Stimulated activated CD4-positive, alpha-beta T cell treated with anti-CD3 and anti-CD28 coated beads, Interleukin-2, amount 100 ng/mL, for 24 hours (primary cell): ENCODE measurements at places on chromosomes 5 and 9.

DNA sequence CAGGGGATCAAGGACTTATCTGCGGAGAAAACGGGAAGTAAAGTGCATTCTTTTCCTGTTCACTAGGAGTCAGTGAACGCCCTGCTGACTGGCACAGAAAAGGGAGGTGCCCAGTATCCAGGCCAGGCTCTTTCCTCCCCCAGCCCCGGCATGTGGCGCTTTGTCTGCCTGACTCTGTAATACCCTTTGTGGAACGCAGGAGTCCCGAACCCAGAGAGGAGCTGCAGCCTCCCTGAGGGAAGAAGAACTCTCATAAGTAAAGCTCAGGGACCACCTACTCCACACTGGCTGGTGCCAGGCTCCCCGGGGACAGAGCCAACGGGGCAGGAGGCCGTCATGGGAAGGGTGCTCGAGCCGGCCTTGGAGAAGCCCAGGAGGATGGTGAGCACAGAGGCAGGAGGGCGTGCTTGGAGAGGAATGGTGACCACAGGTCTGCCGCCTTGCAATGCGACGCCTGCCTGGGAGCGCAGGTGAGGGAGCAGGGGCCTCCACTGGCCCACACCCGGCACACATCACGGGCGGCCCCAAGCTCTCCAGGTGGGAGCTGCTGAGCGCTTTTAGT is 31.5 kb downstream of the VAV2 start:
- DNase-seq: no peak

DNA sequence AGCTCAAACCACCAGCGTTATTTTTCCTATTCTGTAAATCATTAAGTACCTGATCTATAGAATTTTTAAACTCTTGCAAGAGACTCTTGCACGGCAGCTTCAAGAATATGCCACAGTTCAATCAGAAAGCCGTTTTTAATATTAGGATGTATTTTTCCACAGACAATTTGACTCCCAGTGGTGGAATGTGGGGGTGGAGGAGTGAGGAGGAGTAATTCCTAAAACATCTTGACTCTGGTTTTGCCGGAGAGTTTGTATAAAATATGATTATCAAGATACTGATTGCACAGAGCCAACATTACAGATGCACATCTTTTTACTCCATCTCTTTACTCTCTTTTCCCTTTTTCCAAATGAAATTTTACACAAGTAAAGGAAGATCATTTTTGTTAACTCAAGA is 288.3 kb downstream of the ENC1 start:
- DNase-seq: no peak

GRCh38 chr5:173790836-173791546 is 97.2 kb upstream of the CPEB4 start:
- no peak for DNase-seq

GRCh38 chr5:14374100-14374499 is 207.5 kb upstream of the OTULINL start:
- no peak for DNase-seq

DNA sequence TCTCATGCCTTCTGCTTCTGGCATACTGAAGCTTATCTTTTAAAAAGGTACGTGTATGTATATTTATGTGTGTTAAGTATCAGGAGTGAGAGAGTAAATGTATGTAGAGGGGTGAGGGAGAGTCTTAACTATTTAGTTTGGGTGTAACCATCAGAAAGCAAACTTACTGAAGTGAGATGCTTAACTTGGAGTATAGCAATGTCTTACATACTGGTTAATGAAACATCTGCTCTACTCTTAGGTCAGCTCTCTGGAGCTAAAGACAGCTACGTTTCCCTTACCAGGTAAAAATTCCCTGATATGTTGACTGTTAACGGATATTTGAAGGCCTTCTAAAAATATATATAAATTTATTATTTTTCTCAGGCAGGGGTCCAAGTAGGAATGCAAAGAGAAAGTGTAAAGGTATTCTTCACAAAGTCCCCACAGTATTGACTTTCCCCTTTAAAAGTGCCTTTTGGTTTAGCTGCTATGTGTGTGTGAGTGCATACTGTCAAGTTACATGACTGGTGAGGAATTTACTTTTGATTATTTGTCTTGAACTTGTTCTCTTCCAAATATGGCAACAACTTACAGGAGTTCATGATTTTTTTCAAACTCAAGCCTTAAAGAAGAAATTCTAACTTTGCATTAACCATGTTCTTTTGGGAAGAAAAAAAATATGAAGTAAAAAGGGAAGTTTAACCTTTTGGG is 12.3 kb upstream of the C5orf24 start:
- no peak for DNase-seq

- no peak for DNase-seq
Measured at GRCh38 chr5:153463806-153464205, 26.7 kb upstream of the GRIA1 start.

- DNase-seq: no peak
Measured at GRCh38 chr9:74951107-74951720, 1.5 kb downstream of the C9orf40 start.

- no peak for DNase-seq
Measured at GRCh38 chr5:142958944-142959682, 188.9 kb downstream of the ARHGAP26 start.

- DNase-seq: no peak
Measured at GRCh38 chr9:126894052-126894603, 20.5 kb upstream of the RALGPS1 start.

GRCh38 chr9:6450641-6451375 is 37.8 kb downstream of the UHRF2 start:
- no peak for DNase-seq

DNA sequence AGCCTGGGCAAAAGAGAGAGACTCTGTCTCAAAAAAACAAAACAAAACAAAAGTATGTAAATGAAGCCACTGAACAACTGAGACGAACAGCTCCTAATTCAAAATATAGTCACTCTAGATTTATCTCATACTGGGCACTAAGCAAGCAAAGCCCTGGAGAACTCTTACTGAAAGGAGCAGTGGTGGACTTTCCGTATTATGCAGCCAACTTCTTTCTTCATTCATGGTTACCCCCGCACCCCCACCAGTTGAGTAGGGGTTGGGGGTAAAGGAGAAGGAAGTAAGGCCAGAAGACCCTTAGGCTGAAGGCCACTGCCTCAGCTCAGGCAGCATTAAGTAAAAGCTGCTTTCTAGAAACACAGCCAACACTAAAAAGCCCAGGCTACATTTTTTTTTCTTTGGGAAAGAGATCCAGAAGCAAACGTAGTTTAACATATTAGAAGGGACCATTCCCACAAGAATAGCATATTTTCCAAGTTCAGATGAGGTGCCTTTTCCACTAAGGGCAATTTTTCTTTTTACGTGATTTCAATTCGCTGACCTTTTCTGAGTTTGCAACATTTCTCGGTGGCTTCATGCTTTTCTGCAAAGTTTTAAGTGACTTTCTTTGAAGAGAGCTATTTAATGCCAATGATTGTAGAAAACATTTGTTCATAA is 55.3 kb downstream of the MAPKAP1 start:
- DNase-seq: no peak

GRCh38 chr9:98318041-98318790 is 62.8 kb upstream of the TBC1D2 start:
- DNase-seq: no peak

- DNase-seq: no peak
Measured at GRCh38 chr5:10552183-10553143, 11.4 kb upstream of the ANKRD33B start.

DNA sequence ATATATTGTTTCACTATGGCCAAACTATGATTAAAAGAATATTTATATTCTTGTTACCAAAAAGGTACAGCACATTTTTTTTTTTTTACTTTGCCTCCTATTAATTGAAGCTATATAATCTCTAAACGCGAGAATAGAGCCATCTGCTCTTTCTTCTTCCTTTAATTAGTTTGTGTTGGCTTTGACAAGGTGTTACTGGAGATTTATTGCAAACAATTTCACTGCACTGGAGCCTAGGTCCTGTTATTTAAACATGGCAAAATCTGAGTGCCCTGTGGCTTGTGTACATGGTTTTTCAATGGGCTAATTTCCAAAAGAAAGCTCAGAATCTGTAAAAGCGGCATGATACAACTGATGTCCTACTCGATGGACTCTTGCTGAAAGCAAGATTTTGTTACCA is 40.8 kb upstream of the GABRG2 start:
- DNase-seq: no peak

GRCh38 chr9:132702254-132702653 is 32.0 kb downstream of the GTF3C4 start:
- DNase-seq: no peak

- DNase-seq: no peak
Measured at GRCh38 chr9:99016681-99017387, 73.1 kb downstream of the COL15A1 start.

GRCh38 chr9:120642129-120642770 is 62.3 kb upstream of the CDK5RAP2 start:
- no peak for DNase-seq

GRCh38 chr5:39799242-39799641 is 374.5 kb upstream of the DAB2 start:
- DNase-seq: no peak

- DNase-seq: no peak
Measured at GRCh38 chr5:151682240-151682639, 4.5 kb downstream of the SPARC start.

DNA sequence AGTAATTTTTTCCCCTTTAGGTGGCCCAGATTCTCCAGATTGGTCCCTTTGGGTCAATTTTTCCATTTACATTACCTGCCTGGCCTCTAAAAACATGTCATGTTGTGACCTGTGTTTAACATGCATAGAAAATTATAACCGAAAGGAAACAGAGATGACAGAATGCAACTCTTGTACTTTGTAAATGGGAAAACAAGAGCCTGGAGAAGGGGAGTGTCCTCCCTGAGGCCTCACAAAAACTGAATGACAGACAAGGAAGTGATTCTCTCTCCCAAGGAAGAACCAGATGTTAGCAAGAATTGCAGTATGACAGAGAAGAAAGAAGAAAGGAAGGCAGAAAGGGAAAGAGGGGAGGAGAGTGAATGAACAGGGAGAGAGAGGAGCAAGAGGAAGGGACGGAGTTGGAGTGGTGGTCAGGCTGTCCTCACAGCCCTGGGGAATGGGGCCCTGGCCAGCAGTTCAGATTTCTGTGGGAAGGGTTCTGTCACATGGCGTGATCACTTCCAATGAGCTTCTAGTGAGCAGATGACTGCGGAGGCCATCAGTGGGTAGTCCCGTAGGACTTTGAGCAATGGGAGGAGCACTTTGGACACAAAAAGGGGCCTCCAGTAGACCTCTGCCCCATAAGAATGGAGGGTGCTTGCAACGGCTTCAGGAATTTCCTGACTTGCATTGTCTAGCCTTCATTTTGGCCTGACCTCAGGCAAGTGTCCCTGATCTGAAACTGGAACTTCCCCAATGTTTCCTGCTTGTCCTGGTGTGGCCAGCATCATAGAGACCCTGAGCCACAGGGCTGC is 31.6 kb downstream of the ABLIM3 start:
- no peak for DNase-seq

DNA sequence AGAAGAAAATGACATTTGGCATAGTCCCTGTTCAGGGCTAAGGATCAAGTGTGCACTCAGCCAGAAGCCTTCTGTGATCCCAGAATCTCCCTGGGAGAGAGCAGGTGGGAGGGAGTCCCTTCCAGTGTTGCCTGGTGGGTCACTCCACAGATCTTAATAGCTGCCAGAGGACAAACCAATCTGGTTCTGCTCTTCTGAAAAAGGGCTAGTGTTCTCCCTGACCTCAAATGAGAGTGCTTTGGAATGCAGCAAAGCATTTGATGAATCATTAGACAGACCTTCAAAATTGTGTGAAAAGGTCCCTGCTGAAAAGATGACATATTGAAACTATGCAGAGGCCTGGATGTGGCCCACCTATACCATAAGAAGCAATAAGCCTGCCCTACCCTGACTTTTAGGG is 339.7 kb downstream of the TMEM232 start:
- no peak for DNase-seq

DNA sequence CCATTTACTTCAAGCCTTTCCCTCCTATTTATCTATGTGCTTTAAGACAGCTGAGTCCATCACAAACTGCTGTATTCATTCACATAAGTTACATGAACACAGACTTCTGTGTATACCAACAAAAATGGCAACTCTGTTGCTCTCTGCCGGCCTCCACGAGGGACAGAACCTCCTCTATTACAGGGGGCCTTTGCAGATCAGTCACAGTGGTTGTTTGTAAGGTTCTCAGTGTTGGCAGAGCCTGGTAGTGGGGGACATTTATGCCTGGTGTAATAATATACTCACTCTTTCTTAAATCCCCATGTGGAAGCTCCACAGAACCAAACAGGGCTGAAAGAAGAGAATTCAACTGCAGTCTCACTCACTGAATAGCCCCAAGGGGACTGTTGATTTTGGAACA is 76.5 kb downstream of the SLC1A1 start:
- no peak for DNase-seq

DNA sequence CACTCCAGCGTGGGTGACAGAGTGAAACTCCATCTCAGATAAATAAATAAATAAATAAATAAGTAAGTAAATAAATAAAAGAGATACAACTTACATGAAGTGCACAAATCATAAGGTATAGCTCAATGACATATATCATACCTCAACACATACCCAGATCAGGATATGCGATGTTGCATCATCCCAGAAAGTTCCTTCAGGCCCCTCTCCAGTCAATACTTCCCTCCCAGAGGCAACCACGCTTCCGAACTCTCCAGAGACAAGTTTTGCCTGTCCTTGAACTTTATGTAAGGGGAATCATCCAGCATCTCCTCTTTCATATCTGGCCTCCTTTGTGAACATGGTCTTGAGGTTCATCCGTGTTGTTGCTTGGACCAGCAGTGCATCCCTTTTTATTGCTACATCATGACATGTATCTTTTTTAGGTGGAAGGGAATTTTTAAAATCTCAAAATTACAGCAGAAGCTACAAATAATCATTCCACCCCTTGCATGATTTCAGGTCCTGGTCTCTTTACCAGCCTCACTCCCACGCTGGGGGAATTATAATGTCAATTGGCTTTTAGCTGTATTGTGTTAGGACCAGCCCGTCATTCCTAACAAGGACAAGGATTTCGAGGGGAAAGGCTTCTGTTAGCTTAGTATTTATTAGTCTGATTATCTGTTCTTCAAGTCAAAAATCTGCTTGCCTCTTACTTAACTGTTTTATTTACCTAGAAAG is 32.9 kb upstream of the AOPEP start:
- no peak for DNase-seq

DNA sequence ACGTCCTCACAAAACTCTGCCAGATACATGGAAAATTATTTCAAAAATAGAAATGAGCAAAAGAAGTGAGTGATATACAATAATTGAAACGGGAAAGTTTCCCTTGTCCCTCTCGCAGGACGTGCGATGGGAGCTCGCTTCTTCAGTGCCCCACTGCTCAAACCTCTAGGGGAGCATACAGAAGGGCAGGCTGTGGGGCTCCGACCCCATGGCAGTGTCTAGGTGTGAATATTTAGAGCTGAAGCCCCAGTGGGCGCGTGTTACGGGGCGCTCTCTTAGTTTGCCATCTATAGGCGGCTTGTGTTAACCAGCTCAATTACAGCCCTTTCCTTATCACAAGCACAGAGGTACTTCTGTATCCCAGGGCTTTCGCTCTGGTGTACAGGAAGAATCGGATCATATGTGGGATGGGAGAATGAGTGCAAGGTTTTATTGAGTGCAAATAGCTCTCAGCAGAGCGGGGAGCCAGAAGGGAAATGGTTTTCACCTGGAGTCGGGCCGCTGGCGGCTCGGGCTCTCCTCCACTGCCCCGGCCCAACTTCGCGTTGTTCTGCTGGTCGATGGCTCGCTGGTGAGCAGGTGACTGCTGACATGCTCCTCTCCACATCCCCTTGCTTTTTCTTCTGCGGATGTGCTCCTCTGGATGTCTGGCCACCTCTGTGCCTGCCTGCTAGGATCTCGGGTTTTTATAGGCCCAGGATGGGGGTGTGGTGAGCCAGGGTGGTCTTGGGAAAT is 334.0 kb upstream of the PTPRD start:
- DNase-seq: no peak

- DNase-seq: no peak
Measured at GRCh38 chr5:163163858-163164257, 273.5 kb upstream of the CCNG1 start.

GRCh38 chr5:21397693-21398092 is 1409.7 kb upstream of the CDH18 start:
- no peak for DNase-seq
